ENCODE measurements at places on chromosomes 11 and 22. TPM values are rescaled to one million over a fixed set of nuclear protein-coding genes. Genes with fewer than 3 reads are reported as not detected.

Gene ELFN2
- total RNA-seq: not detected

Gene C11orf65
- total RNA-seq: 0.62 TPM

Gene GANAB
- total RNA-seq: 244 TPM

Gene LARGE1
- total RNA-seq: 11.8 TPM

Gene RCOR2
- 2.0 TPM for total RNA-seq

Gene SESN3
- total RNA-seq: 55.0 TPM

Gene KCNQ1OT1
- 2.3 TPM for total RNA-seq

Gene NCF4
- not detected for total RNA-seq

Gene CNIH2
- total RNA-seq: 0.37 TPM

Gene MMP27
- total RNA-seq: not detected

Gene GPR83
- total RNA-seq: 0.26 TPM

Gene UCP2
- total RNA-seq: 0.44 TPM

Gene MRGPRX4
- total RNA-seq: not detected

Gene SLC16A8
- total RNA-seq: 0.37 TPM

Gene BTG4
- total RNA-seq: not detected

Gene CREB3L1
- total RNA-seq: 17.0 TPM

Gene MS4A1
- total RNA-seq: not detected

Gene BEST1
- total RNA-seq: 1.2 TPM

Gene IFITM10
- 7.7 TPM for total RNA-seq

Measured in aortic smooth muscle cell (primary cell).